ENCODE measurements at places on chromosomes 16 and 17. TPM values are rescaled to one million over a fixed set of nuclear protein-coding genes. Genes with fewer than 3 reads are reported as not detected.

- no peak for DNase-seq
Observed at GRCh38 chr16:75282466-75283281, 31.2 kb upstream of the BCAR1 start.

The PRR35 gene
- total RNA-seq, result not detected

The CDT1 gene
- 79.6 TPM for total RNA-seq

GRCh38 chr16:89821438-89822187 lies 5.2 kb upstream of the FANCA start:
- no peak for DNase-seq

GRCh38 chr16:87146676-87147075 lies 170.5 kb downstream of the C16orf95 start:
- DNase-seq, result no peak

The AHSP gene
- not detected for total RNA-seq

The PITPNC1 gene
- total RNA-seq, result 21.5 TPM

- DNase-seq, result peak; percentile 95
Observed at GRCh38 chr17:77429969-77430752, 289.4 kb downstream of the SEC14L1 start.

DNA sequence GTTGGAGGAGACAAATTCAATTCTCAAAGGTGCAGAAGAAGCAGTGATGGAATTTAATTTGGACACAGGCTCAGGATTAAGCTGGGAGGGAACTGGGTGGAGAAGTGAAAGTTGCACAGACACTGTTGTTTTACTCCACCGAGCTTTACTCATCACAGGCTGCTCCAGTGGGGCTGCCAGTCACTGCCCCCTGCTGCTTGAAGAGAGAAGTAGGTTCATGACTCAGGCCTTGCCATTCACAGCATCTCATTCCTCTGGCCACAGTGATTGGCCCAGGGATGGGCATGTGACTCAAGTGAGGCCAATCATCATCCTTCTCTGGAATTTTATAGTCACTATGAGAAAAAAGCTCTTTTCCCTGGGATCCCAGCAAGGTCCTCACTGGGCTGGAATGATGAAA lies 11.8 kb downstream of the GNAO1 start:
- no peak for DNase-seq

GRCh38 chr16:10870137-10870776 lies 6.7 kb upstream of the CIITA start:
- DNase-seq, result no peak

GRCh38 chr16:25143928-25144327 lies 32.4 kb downstream of the LCMT1 start:
- no peak for DNase-seq

- DNase-seq, result no peak
Observed at GRCh38 chr17:82449131-82449882, 1.2 kb downstream of the CYBC1 start.

- DNase-seq, result no peak
Observed at GRCh38 chr16:14242769-14243168, 171.7 kb downstream of the MRTFB start.

DNA sequence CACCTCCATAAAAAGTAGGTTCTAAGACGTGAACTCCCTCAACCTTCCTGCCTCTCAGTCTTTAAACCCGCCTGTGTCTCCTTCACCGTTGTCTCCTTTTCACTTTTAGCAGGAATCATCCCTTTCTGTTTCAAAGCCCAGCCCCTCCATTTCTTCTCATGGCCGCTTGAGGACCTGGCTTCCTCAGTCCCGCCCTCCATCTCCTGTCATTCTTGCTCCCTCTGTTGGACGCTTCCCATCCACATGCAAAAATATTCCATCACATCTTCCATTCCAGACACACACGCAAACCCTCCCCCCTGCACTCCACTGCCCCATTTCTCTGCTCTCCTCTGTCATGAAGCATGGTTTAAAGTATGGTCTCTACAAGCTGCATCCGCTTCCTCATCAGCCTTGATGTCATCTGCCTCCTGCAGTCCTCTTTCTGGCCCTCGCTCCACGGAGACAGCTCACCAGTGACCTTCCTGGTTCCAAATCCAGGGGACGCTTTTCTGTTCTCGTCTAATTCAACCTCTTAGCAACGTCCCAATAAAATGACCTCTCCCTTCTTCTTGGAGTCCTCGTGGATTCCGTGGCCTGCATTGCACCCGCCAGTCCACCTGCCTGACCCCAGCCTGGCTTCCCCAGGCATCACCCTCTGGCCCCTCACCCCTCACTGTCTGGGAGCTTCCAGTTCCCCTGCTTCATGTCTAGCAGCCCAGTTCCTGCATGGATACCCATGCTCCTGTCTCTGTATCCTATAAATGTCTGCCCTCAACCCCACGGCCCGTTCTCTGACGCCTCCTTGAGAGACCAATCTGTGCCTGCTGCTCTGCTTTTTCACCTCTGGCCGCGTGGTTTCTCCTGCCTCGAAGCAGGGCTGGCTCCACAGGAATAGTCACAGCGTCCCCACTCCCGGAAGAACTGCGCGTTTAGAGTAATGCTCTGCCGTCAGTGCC lies 26.2 kb downstream of the ANKRD40 start:
- DNase-seq, result peak; percentile 42

DNA sequence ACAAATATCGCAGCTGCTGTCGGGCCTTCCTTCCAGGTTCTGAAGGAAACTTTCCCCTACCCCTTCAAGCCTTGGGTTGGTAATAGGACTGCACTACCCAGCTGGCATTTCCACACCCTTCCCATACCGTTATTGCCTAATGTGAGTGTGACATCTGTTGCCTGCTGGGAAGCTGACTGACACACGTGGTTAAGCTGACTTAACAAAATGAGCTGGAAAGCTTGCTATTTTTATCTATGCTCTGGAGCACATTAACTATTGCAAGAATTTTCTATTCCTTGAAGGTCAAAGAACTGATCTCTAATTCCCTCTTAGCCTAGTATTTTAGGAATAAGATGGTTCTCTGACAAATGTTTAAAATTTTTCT lies 79.5 kb downstream of the PMP22 start:
- no peak for DNase-seq

DNA sequence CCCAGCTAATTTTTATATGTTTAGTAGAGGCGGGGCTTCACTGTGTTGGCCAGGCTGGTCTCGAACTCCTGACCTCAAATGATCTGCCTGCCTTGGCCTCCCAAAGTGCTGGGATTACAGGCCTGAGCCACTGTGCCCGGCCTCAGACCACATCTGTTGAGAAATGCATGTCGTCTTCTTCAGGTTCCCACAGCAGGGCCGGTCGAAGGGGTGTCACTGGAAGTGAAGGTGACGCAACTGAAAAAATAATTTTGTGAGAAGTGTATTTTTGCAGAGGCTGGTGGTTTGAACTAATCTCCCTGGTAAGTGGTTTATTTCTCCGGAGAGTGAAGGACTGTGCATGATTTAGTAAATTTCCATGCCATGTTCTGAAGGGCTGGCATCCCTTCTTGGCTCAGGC lies 33.4 kb upstream of the IL34 start:
- DNase-seq, result no peak

GRCh38 chr17:36183001-36183971 lies 6.8 kb upstream of the TBC1D3B start:
- peak; percentile 78 for DNase-seq

DNA sequence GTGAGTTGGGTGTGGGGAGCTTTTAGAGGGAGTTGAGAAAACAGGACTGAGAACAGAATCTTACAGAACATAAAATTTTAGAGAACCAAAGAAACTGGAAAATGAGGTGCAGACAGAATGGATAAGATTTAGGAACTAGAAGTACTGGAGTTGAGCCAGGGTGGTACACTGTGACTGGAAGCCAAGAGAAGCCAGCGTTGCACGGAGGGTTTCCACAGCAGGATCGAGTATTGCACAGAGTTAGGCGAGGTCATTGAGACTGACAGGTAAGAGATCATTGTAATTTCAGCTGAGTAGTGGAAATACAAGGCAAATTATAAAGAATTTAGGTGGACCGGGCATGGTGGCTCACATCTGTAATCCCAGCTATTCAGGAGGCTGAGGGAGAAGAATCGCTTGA lies 6.6 kb downstream of the GSDMA start:
- DNase-seq, result no peak

The NPIPB13 gene
- total RNA-seq, result 11.2 TPM

GRCh38 chr17:60601447-60602384 lies 1.7 kb downstream of the PPM1D start:
- peak; percentile 35 for DNase-seq

The ZNF750 gene
- total RNA-seq, result not detected

DNA sequence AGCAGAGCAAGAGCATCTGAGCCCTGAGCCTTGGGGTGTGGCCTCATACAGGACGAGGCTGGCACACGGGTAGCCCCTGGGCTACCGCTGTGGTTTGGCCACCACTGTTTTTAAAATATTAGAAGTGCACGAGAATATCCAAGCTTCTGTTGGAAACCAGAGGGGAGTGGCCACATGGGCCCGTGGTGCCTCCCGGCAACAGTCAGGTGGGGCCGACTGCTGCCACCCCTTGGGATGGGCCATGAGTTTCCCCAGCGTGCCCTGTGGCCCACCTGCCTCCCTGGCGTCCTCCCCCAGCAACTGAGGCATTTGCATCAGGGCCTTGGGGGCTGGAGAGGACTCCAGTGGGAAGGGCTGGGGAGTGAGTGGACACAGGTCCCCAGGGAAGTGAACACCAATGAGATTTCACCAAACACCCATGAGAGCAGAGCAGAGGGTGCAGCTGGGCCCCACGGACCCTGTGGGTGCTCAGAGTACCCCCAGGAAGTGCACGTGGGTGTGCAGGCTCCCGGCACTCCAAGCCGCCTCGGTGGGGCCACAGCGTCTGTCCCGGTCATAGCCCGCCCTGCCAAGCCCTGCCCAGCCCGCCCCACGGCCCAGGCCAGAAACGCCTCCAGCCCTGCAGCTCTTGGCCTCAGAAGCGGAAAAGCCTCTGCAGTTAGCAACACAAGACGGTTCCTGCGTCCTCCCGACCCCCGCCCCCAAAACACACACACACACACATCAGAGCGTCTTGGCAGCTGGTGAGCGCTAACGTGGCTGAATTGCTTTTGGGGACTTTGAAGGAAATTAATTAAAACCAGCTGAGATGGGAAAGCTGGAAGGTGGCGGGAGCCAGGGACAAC lies 22.7 kb downstream of the ZNF469 start:
- DNase-seq, result no peak

DNA sequence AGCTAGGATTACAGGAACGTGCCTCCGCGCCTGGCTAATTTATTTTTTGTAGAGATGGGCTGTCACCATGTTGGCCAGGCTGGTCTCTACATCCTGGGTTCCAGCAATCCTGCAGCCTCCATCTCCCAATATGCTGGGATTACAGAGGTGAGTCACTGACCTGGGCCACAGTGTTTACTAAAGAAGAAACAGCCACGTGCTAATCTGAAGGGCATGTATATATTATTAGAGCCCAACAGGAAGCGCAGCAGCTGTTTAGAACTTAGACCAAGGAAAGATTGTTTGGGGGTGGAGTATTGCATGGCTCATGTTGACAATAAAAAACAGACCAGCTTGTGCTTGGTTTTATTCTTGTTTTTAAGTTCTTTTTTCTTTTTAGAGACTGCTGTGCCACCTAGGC lies 60.2 kb downstream of the HAPSTR1 start:
- no peak for DNase-seq

The C17orf100 gene
- total RNA-seq, result 3.2 TPM

DNA sequence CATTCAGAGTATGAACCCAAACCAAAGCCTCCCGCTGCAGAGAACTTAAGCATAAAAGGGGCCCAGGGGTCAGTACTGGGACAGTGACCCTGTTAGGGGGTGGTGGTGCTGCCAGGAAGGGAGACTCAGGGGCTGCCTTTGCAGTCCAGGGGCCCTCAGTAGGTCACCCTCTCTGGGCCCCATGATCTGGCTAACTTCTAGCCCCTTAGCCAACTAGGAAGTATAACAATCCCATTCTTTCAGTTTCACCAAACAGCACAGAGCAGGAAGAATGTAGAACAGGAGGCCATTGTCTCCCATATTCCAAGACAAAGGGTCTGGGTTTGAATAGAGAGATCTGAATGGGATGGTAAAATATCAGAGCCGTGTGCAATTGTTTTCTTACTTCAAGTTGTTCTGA lies 378.6 kb upstream of the C16orf82 start:
- no peak for DNase-seq

DNA sequence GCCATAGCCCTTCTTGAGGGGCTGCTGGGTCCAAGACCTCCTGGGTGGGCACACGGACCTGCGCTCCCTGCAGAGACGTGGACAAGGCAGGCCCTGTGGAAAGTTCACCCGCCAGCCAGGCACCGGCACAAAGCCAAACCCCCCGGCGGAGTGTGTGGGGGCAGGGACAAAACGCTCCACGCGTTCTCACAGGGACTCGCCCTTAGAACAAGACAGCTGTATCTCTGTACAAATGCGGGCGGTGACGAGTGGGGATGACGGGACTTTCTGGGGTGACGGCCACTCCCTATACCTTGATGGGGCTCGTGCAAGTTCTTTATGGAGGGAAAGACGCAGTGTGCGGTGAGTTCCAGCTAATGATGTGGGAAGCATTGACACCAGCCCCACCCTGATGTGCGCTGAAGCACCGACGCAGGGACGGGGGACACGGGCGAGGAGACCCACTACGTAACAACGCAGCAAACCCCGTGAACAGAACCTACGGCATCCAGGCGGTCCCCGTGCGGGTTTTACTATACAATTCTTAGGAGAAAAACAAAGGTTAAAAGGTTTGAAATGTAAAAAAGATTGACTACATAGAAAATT lies 49.4 kb downstream of the LMF1 start:
- no peak for DNase-seq

The XPO6 gene
- 146 TPM for total RNA-seq

DNA sequence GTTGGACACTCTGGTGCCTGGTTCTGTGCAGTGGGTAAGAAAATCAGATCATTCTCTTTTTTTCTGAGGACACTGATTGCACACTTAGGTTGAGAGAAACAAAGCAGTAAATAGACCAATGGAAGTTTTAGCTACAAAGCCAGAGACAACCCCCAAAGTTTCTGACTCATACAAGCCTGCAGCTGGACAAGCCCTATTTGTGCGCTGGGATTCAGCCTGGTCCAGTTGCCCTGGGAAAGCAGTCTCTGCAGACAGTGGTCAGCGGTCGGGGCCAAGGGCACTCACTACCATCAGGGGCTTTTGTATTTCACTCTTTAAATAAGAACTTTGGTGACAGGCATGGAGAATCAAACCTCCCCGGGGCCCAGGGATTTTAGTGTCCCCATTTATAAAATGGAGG lies 6.0 kb upstream of the RHBDL3 start:
- no peak for DNase-seq

The MYH3 gene
- total RNA-seq, result 3.8 TPM

DNA sequence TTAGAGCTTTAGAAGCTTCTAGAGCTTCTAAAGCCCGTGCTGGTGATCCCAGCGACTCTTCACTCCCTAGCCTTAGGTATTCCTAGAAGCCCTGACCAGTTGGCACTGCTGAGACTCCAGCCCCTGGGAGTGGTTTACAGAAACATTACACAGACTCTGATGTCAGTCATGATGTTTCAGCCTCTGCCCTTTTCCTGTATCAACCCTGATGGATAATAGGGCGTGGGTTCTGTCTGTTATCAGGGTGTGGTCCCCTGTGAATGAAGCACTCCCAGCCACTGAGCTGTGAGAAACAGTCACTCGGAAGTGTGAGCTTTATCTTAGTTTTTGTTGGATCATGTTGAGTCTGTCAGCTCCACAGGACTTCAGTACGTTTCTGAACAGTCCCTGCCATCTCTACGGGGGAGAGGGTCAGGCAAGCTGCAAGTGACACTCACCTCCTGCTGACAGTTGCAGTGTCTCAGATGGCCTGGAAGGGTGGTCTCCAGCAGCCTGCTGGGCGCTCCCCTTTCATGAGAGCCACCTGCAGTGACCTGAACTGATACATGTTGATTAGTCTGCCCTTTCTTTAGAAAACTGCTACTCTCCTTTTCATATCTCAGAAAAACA lies 12.8 kb downstream of the GOSR2 start:
- DNase-seq, result no peak
